ENCODE measurements at places on chromosomes 16 and 17.

GRCh38 chr17:58120195-58120822 is 27.9 kb upstream of the OR4D1 start:
- DNase-seq = peak; percentile 63

DNA sequence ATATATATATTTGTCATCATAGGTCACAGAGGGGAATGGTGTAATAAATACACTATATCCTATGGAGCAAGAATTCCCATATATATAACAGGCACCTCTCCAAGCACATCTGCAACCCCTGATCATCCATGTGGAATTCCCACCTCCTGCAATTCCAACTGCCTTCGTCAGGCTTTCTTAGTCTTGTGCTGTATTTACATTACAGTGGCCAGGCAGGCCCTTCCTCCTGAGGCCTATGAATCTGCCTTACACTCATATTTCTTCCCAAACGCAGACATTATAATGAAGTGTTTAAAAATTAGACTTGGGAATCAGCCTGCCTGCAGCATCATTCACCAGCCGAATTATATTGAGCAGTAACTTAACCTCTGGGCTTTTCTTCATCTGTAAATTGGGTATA is 19.3 kb upstream of the DNAH9 start:
- no peak for DNase-seq

DNA sequence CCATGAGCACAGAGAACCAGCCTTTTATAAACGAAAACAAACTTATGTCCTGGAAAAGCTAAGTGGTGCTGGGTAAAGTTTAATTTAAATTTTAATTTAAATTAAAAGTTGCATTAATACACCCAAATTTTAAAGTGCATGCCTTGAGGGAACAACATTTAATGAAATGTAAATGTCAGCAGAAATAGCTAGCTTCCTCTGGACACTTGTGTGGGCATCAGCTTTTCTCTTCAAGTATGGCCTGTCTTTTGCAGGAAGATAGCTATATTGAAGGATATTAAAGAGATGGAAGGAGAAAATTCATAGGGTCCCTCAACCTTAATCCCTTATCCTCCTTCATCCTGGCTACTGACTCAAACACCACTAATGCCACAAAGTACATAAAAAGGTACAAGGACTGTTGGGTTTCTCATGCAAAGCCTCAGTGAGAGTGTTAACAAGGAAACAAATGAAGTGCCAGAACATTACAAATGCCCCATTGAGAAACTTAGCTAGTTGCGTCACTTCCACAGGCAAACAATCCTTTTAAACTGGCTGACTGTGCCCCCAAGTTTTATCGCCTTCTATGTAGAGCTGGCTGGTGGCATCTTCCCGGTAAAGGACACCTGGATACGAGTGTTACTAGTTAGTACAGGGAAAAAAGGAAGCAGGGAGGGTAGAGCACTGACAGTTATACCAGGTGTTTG is 14.1 kb downstream of the PHF12 start:
- no peak for DNase-seq

GRCh38 chr16:591231-591630 is 1.4 kb downstream of the RAB40C start:
- peak; percentile 25 for DNase-seq

DNA sequence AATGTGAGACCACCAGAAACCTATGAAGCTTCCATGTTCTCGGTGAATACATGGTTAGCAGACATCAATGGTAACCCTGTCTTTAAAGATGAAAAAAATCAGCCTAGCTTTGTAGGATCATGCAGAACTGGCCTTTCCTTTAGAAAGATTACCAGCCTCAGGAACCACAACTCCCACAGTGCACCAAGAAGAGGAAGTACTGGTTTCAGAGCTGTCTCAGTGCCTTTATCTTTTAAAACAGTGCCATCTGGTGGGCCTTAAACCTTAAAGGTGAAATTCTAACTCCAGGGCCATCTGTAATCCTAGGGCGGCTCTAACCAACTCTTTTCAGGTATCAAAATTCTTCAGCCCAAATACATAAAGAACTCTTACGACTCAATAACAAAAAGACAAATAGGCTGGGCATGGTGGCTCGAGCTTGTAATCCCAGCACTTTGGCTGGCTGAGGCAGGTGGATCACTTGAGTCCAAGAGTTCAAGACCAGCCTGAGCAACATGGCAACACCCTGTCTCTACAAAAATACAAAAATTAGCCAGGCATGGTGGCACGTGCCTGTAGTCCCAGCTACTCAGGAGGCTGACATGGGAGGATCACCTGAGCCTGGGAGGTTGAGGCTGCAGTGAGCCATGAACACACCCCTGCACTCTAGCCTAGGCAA is 5.4 kb downstream of the ATPAF2 start:
- DNase-seq = peak; percentile 75

DNA sequence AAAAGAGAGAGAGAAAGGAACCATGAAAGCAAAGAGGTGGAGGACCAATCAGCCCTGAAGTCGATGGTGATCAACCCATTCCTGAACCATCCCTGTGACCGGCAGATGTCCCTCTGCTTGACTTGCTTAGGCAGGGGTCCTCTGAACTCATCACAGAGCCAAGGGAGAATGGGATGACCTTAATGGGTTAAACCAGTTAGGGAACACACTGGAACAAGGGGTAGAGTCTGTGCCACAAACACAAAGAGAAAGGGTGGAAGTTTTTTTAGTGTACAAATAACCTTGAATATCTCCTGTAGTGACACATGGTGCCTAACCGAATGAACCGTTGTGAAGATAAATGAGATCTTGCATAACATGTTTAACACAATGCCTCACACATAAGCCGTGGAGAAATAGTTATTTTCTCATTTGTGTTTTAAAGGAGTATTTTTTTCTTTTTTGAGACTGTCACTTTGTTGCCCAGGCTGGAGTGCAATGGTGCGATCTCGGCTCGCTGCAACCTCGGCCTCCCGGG is 11.2 kb downstream of the NAA60 start:
- no peak for DNase-seq

- no peak for DNase-seq
Measured at GRCh38 chr17:22202702-22203101, 510.4 kb downstream of the KCNJ18 start.

DNA sequence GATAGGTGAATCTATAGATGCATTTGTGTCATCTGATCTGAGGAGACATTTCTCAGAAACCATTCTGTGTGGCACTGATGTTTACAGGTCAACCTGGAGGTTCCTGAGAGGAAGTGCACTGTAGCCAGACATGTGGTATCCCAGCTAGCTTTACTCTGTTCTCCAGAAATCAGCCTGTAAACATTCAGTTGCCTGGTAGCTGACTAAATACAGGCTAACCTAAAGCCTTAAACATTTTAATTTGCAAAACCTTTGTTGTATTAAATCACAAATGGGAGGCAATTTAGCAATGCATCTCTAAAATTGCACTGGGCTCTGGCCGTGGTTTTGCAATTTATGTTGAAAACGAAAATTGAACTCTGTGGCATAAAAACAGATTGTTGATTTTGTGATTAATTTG is 207.6 kb downstream of the FTO start:
- no peak for DNase-seq

GRCh38 chr17:36578671-36579070 is 13.0 kb upstream of the DHRS11 start:
- DNase-seq = no peak

GRCh38 chr17:65154770-65155589 is 17.8 kb downstream of the RGS9 start:
- DNase-seq = no peak

- no peak for DNase-seq
Measured at GRCh38 chr16:1277617-1278282, 21.9 kb downstream of the TPSD1 start.

DNA sequence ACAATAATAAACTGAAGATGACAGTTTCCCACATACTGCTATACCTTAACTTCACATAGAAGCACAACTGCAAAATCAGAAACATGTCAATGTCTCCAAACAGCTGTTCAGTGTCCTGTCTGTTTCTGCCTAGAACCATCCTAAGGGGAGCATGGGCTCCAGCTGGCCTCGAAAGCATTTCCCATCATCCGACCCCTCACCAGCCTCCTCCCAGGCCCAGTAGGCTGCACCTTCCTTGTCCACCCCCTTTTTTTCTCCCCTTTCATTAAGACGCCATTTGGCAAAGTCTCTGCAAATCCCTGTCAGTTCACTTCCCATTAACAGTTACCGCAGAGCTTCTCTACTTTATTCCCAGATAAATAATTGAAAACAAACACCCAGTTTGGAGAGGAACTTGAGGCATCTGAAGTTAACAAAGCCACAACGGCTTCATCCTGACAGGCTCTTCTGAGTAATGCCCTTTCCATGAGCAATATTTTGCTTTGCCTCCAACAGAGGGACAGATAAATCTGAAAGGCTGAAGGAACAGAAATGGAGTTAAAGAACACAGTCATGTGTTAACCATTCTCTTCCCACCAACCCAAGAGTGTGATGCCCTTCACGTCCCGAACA is 65.3 kb downstream of the SLC39A11 start:
- no peak for DNase-seq
